ENCODE measurements at places on chromosomes 11 and 22.

- DNase-seq: no peak
These were observed 10.0 kb downstream of the PRR33 start for GRCh38 chr11:1881442-1882264.

DNA sequence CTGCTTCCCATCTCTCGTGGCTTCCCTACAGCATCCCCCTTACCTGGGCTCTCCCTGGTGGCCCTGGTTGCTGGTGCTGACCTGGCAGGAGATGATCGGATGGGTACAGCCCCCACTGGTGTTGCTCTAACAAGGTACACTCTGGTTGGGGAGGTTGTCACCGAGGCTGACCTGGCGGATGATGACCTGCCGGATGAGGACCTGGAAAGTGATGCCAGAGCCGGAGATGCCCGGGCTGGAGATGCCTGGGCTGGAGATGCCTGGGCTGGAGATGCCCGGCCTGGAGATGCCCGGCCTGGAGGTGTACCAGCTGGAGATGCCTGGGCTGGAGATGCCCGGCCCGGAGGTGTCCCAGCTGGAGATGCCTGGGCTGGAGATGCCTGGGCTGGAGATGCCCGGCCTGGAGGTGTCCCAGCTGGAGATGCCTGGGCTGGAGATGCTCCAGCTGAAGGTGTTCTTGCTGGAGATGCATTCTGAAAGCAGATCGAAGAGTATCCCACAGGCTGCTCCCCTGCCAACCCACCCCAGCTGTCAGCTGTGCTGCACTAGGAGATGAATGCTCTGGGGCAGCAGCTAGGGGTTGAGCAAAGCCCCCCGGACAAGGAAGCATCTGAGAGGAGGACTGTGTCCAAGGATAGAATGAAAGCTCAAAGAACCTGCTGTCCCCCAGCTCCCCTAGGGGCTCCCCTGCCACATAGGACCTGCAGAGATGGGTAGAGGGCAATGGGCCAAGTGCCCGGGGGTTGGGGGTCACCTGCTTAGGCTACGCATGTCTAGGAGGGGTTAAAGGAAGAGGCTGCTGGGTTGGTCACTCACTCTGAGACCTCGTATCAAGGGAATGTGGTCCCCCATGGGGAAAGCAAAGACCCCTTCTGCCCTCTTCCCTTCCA is 10.6 kb downstream of the TMPRSS13 start:
- DNase-seq: no peak

DNA sequence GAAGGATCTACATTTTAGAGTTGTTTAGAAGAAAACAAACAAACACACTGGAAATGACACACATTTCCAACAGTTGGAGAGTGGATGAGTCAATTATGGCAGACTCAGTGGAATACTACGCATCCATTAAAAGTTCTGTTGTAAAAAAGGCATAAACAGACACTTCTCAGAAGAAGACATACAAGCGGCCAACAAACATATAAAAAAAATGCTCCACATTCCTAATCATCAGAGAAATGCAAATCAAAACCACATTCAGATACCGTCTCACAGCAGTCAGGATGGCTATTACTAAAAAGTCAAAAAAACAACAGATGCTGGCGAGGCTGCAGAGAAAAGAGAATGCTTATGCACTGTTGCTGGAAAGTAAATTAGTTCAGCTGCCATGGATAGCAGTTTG is 298.2 kb downstream of the DDX10 start:
- no peak for DNase-seq

DNA sequence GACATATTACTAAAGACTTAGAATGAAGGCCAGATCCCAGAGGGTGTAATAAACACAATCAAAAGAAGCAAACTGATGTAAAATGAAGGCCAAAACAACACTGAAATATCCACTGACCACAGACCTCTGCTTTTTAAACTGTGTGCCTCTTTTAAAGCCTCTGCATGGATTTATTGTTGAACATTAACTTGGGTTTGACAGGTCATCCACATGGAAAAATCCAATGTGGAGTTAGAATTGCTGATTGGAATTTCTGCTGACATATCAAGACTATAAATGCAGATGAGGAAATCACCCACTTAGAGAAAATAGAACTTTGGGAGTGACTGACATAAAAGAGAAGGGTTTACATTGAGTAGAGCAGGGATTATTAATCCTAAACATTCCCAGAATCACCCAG is 853.9 kb upstream of the RAG2 start:
- no peak for DNase-seq

DNA sequence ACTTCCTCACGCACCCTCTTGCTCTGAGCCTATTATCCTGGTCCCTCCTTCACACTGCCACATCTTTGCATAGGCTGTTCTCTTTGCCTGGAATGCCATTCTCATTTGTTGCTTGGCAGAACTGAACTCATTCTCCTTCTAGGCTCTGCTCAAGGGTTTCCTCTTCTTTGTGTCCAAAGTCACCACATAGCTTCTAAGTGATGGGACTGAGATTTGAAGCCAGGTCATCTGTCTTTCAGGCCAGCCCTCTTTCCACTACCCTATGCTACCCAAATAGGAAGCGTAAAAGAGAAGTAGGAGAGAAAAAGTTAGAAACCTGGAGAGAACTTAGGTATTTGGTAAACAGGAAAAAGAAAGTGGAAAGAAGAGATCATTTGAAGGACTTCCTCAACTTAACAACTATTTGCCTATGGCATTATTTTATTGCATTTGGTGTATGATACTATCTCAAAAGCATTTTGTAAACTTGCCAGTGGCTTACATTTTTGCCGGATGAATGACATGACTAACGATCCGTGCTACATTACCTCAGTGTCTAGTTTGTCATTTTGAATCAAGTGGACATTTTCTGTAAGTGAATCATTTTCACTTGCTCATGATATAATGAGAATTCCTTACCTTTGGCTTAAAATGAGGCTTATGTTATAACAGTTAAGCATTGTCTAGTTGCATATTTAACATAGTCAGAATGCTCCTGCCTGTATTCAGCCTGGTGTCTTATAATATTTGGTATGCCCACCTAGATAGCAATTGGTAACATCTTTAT is 18.5 kb downstream of the NF2 start:
- no peak for DNase-seq

GRCh38 chr22:23373601-23374000 is 193.3 kb downstream of the BCR start:
- DNase-seq: no peak

GRCh38 chr11:67254798-67255197 is 11.5 kb upstream of the GRK2 start:
- no peak for DNase-seq

GRCh38 chr11:128208329-128209137 is 378.8 kb downstream of the ETS1 start:
- DNase-seq: no peak

DNA sequence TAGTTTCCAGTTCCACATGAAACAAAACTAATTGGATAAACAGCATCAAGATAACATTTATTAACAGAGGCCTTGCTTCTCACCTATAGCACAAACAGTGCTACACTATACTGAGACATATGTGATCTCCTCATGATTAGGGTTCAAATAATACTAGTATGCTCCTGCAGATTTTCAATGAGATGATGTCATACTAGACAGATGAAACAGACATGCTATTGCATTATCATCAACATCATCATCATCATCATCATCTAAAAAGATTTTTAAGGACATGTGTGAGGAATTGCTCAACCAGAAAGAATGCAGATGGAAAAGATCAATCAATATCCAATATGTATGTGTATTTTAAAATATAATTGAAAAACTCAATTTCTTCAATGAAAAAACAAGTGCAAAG is 932.3 kb downstream of the METTL15 start:
- no peak for DNase-seq

- DNase-seq: peak; percentile 62
These were observed 627 bp downstream of the ASCL2 start for GRCh38 chr11:2269601-2270321.

All from activated CD4-positive, alpha-beta T cell treated with anti-CD3 and anti-CD28 coated beads, Interleukin-2, amount 10 ng/mL, durations not matched to agents 7 days and 5 days (primary cell).